CD8-positive, alpha-beta memory T cell (primary cell): ENCODE measurements at places on chromosomes 4 and X.

DNA sequence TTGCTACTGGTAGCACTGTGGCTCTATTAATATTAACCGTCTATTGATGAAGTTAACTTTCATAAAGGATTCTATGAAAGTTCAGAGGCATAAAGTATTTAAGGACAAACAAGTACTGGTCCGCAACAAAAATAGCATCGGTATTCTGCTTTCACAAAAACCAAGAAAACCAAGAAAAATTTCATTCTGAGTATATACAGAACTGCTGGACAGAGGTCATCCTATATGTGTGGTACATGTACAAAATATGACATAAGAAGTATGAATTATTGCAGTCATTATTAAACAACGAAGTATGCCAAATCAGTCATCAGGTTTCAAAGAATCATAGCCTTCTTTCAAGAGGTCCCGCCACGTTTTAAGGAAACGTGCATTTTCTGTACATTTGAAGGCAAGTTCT lies 2.4 kb downstream of the C4orf46 start:
- DNase-seq = no peak

DNA sequence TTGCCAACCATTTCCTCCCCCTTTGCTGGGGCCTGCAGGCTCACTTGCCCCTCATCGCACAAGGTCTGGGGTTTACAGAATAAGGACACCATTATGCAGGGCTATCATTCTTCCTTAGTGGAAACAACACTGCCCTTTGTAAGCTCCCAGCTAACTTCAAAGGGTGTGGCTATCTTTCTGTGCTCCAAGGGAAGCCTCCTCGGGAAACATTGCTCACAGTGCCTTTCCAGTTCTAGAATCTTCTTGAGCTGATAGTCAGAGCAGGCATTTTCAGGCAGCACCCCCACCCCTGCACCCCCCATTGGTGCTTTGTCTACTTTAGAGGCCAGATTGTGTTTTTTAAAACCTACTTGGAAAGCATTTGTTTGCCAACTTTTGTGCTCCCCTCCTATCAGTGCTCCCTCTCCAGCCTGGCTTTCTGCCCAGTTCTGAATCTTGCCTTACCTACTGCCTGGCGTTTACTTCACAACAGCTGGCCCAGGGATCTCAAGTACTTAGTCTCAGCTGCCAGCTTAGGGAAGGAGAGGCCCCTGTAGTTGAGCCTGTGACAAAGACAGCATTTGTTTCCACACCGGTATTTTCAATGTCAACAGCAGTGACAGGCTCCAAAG lies 53.5 kb downstream of the PLAC1 start:
- no peak for DNase-seq

- no peak for DNase-seq
Observed at GRCh38 chrX:15504661-15505060, 4.1 kb downstream of the BMX start.

DNA sequence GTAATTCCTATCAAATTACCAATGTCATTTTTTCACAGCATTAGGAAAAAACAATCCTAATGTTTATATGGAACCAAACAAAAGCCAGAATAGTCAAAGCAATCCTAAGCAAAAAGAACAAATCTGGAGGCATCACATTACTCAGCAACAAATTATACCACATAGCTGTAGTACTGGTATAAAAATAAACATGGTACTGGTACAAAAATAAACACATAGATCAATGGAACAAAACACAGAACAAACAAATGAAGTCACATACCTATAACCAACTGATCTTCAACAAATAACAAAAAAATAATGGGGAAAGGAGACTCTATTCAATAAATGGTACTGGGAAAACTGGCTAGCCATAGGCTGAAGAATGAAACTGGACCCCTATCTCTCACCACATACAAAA lies 37.4 kb downstream of the PPA2 start:
- no peak for DNase-seq

GRCh38 chr4:8185295-8185694 lies 13.8 kb upstream of the SH3TC1 start:
- no peak for DNase-seq

DNA sequence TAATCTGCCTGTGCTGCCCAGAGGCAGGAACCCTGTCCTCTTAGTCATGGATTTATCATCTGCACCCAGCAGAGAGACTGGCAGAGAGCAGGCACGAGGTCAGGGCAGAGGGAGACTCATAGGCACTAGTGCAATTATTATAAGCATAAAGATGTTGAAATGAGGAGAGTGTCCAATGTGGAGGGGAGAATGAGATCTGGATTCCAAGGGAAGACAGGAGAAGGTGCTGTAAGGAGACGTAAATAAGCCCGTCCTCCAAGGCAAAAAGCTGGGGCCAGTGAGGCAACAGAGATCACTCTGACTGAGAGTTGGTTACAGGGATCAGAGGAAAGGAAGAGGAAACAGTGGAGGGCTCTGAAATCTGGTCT lies 406.2 kb downstream of the MAPK10 start:
- no peak for DNase-seq

DNA sequence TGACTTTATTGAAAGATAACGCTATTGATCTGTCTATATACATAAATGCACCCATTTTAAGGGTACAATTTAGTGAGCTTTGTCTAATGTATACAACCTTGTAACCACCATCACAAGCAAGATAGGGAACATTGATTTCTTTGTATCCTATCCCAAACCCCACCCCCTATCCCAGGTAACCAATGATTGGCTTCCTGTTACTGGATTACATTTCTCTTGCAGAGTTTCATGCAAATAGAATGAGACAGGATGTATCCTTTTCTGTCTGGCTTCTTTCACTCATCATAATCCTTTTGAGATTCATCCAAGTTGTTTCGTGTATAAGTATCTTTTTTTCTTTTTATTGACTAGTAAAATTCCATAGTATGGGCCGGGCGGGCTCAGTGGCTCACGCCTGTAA lies 1.6 kb upstream of the GRIPAP1 start:
- DNase-seq = no peak

DNA sequence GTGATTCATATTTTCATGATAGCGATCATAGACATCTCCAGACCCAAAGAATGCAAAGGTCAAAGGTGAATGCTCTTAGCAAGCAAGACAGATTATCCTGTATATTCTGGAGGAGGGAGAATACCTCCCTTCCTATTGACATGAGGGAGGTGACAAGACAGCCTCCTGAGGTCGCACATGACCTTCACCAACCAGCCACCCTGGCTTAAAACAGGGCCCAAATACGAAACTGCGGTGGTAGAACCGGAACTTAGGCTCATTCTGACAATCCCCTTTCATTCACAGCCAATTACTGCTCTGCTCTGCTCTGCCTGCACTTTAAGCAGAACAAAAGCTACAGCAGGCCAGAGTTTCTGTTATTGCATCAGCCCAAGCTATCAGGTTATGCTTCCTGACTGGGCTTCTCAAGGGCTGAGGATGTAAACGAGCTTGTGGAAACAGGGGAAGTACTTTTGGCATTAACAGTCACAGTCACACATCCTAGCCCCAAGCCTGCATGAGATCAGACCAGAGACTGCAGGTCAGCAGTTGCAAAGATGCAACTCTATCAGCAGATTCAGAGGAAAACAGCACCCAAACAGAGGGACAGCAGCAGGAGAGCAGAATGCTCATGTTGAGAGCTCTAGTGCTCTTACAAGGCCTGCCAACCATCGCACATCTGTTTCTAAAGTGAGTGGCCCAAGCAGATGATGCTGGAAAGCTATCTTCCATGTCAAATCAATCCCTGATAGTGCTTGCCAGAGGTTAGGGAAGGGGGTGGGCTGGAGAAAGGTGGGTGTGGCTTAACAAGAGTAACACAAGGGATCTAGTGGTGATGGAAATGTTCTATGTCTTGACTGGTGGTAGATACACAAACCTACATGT lies 51.3 kb upstream of the MAP3K15 start:
- DNase-seq = peak; percentile 45

- DNase-seq = no peak
Observed at GRCh38 chrX:65203545-65203944, 227.3 kb upstream of the ZC4H2 start.

- DNase-seq = no peak
Observed at GRCh38 chrX:153640045-153640686, 6.8 kb upstream of the DUSP9 start.

- DNase-seq = no peak
Observed at GRCh38 chrX:2828959-2829411, 255 bp downstream of the GYG2 start.

DNA sequence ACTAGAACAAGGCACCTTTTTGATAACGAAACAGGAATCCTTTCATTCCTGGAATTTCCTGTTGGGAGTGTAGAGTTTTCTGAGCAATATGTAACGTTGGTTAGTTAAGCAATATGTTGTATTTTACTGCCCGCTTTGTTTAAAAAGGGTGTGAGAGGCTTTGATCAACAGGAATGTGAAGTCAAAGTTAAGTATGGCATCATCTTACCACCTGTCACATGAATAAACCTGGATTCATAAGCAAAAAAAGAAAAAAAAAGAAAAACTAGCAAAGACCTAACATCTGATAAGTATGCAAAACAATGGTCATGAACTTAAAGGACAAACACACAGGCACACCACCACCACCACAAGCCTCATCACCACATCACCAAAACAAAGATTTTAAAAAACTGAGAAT lies 7.1 kb upstream of the CXCL5 start:
- no peak for DNase-seq

DNA sequence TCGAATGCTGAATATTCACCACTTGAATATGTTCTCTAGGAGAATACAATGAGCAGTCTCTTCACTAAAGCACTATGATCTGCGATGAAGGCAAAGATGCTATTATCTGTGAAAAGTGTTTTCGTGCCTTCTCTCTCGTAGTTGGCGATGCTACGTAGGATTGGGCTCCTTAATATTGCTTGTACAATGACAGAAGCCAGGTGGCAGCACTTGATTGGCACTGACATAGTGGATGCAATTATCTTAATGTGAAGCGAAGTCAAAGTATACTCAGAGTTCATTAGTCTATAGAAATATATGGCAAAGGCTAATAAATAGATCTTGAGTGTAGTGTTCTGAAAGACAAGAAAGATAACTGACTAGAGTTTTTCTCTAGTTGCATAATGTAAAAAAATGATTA lies 1135.7 kb upstream of the AGA start:
- DNase-seq = no peak

DNA sequence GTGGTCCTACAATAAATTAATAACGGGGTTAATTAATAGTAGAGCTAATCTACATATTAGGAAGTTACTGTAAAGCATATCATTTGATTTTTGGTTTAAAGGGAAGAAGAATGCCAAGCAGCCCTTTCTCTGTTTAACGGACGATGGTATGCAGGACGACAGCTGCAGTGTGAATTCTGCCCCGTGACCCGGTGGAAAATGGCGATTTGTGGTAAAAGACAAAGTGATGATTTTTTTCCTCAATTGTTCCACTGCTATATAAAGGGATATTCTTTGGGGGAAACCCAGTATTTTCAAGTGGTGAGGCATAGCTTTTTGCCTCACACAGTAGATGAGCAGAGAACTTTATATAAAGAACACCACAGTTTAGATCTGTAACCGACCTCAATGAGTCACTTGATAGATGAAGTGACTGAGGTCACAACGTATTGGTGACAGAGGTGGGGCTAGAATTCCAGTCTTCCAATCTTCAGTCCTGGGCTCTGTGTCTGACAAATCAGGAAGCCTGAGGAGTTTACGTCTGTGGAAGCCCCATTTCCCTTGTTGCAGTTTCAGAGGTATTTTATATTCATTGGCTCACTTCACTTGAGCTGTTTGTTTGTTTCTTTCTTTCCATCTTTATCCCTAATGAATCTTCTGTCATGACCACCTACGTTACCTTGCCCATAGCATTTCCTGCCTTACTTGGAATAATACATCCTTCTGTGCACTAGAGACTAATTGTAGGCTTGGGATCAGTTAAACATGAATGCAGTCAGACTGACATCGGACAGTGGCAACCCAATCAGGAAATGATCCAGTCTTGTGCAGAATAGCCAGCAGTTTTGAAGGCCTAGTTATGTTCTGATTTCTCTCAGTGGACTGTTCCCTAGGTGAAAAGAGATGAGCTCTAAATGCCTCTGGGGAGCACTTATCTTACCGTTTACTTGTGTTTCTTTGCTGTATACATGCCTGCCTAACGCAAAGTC lies 30.1 kb downstream of the ZRSR2 start:
- no peak for DNase-seq

DNA sequence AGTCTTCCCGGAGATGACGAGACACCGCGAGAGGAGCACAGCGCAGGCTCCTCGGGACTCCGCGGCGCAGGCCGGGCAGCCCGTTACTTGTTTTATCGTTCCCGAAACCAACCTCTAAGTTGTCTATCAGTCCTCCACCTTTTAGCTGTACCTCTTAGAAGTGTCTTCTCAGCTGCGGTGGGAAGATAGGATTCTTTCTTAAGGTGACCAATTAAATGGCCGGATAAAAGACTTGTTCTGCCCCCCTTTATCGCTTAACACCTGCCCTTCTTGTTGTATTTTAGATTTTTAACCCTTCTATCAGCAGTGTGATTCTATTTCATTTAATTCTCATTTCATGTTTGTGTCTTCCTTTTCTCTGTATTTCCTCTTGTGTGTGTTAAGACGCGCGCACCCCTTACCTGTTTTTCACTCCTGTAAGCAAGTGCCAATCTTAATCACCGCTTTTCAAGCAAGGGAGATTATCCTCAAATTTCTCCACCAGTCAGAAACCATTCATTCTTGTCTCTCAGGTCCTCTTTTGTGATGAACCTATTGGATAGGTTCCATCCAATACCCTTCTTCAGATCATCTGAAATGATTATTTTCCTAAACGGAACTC lies at the start of gene SLC9B2:
TSS of gene SLC9B2 (minus strand) at position 15 of the 601 bp plus-strand sequence. CDS start 9,211 bp downstream, outside the sequence.
- no peak for DNase-seq

DNA sequence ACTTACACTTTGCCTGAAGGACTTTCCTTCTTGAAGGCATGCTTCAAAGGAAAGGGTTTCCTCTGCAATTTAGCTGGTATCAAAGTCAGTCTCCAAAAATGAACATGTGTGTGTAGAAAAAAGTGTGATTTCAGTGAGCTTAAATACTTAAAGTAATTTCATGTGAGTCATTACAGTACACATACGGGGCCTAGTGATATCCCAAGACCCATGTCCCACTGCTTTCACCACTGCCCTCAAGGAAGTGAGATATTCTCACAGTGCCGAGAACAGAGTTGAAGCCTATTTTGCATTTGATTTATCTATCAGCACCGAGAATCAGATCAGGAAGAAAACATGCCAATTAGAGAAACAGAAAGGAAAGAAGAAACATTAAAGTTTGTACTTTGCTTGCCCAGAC lies 61.0 kb downstream of the CHST7 start:
- no peak for DNase-seq

- no peak for DNase-seq
Observed at GRCh38 chr4:15238720-15239119, 189.1 kb upstream of the C1QTNF7 start.

DNA sequence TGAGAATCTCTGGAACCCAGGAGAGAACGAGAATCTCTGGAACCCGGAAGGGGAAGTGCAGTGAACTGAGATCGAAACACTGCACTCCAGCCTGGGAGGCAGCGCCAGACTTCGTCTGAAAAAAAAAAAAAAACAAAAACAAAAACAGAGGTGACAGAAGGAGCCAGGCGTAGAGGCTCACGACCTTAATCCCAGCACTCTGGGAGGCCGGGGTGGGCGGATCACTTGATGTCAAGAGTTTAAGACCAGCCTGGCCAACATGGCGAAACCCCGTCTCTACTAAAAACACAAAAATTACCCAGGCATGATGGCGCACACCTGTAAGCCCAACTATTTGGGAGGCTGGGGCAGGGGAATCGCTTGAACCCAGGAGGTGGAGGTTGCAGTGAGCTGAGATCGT lies 17.0 kb downstream of the ZNF280C start:
- no peak for DNase-seq

- DNase-seq = no peak
Observed at GRCh38 chr4:174403177-174403543, 119.1 kb downstream of the HPGD start.
